ENCODE measurements at places on chromosomes 1 and 21.

GRCh38 chr1:47621483-47621882, 183.6 kb downstream of the FOXD2 start:
- no peak for DNase-seq

- no peak for DNase-seq
Measured at GRCh38 chr1:183918589-183918988, 113.7 kb downstream of the RGL1 start.

GRCh38 chr1:94986783-94987182, 59.9 kb upstream of the CNN3 start:
- DNase-seq = no peak

- DNase-seq = no peak
Measured at GRCh38 chr1:107870696-107871095, 94.3 kb downstream of the VAV3 start.

GRCh38 chr1:67348586-67349252, 41.0 kb downstream of the IL12RB2 start:
- DNase-seq = no peak
